Activated CD8-positive, alpha-beta memory T cell treated with anti-CD3 and anti-CD28 coated beads, Interleukin-2, amount 10 ng/mL, durations not matched to agents 7 days and 5 days (primary cell): ENCODE measurements at places on chromosomes 7 and 10. TPM values are rescaled to one million over a fixed set of nuclear protein-coding genes. Genes with fewer than 3 reads are reported as not detected.

GIMAP5 gene
- 41.0 TPM for total RNA-seq

SUN3 gene
- total RNA-seq: not detected

- no peak for DNase-seq
Measured at GRCh38 chr7:92205987-92206386, 27.0 kb upstream of the LRRD1 start.

TEX36 gene
- not detected for total RNA-seq

CDK14 gene
- 0.20 TPM for total RNA-seq

- DNase-seq: no peak
Measured at GRCh38 chr10:22438711-22439110, 93.4 kb downstream of the SPAG6 start.

NEBL gene
- 0.23 TPM for total RNA-seq

- no peak for DNase-seq
Measured at GRCh38 chr7:1748839-1749173, 78.7 kb downstream of the ELFN1 start.

DNA sequence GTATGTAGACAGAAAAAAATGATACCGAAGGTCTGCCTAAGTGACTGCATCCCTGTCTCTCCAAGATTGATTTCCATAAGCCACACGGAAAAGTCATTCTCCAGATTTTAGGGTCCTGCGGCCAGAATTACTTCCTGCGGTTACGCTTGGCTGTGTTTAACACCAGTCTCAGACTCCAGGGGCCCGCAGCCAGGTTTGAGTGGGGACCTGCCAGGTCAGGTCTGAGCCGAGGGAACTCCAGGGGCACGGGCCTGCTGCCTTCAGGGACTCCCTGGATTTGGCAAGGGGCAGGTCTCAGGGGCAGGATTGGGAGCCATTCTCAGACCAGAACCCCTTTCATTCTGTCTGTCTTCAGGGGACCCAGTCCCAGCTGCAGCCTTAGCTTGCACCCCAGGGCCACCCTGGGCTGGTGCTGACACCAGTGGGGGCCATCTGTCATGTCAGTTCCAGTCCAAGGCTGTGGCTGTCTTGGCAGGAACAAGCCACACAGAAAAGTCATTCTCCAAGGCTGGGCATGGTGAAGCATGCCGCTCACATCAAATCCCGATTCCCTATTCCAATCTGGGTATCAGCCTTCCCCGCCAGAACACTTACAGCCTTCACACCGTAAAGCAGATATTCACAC lies 39.0 kb downstream of the TMEM120A start:
- no peak for DNase-seq

- DNase-seq: no peak
Measured at GRCh38 chr7:116325517-116325916, 115.2 kb downstream of the TES start.

DNA sequence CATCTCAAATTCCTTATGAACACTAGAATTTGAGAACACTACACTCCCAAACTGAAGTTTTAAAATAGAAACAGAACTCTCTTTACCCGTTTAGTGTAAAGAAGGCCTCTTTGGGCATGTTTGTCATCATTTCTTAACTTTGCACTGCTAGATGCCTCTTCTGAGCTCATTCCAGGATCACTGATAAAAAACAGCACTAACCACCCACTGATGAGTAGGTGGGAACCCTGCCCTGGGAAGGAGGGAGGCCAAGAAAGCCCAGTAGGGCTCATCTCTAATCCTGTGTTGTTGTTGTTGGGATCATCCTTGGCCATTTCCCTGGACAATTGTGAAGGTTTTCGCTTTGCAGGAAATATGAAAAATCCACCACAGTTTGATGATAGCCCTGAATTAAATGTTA lies 68.2 kb downstream of the CUBN start:
- DNase-seq: no peak

DNA sequence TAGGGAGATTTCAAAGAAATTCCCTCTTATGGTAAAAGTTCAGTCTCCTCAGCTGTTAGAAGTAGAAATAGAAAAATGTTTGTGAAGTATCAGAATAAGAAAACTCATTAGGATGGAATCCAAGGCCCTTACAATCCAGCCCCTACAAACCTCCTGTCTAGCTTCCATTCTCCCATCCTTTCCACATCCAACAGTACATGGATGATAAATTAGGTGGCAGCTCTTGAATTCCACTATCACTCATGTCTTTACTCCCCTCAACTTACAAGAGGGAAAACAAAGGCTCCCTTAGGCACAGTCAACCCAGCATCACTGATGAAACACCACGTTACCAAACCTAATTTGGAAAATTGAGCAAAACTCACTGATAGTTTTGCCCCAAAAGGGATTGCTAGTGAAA lies 23.0 kb downstream of the FAM13C start:
- DNase-seq: no peak

DNA sequence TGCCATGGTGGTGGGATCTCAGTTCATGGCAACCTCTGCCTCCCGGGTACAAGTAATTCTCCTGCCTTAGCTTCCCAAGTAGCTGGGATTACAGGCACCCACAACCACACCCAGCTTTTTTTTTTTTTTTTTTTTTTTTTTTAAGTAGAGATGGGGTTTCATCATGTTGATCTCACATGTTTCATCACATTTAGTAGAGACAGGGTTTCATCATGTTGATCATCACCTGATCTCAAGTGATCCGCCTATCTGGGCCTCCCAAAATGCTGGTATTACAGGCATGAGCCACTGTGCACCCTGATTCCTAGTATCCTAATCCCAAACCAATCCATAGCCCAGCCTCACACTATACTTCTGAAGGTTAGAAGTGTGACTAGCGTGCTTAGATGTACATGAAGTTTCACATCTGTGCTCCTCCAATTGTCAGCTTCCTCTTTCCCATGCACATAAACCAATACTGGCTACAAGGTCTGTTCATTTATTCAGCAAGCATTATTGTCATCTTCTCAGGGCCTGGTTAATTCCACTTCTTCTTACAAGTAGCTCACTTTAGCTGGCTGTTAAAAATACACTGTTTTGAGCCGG lies 6.8 kb upstream of the NAT16 start:
- DNase-seq: no peak

- no peak for DNase-seq
Measured at GRCh38 chr10:110837418-110838171, 34.1 kb upstream of the PDCD4 start.

DNA sequence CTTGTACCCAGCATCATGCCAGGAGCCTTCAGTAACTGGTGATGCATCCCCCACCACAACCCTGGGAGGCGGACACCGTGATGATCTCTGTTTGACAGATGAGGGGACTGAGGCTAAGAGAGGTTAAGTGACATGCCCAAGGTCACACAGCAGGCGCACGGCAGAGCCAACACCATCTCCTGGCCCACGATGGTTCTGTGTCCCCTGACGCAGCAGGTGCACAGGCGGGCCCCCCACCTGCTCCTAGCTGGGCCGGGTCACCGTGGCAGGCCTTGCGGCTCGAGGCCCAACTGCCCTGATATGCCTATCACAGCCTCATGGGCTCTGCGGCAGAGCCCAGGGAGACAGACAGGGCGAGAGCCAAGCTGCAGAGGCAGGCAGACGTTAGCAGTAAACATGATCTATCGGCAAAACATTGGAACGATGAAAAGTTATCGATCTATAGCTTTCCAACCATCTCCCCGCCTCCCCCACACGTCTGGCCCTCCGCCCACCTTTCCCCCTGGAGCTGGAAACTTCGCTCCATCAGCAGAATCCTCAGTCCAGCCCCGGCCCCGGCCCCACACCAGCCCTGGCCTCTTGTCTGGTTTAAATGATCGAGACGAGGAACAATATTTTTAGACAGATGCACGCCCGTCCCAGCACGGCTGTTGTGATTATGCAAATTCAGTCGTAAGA lies 65.9 kb downstream of the ELFN1 start:
- no peak for DNase-seq

- DNase-seq: peak; percentile 78
Measured at GRCh38 chr7:92527300-92528187, 776 bp downstream of the PEX1 start.

DNA sequence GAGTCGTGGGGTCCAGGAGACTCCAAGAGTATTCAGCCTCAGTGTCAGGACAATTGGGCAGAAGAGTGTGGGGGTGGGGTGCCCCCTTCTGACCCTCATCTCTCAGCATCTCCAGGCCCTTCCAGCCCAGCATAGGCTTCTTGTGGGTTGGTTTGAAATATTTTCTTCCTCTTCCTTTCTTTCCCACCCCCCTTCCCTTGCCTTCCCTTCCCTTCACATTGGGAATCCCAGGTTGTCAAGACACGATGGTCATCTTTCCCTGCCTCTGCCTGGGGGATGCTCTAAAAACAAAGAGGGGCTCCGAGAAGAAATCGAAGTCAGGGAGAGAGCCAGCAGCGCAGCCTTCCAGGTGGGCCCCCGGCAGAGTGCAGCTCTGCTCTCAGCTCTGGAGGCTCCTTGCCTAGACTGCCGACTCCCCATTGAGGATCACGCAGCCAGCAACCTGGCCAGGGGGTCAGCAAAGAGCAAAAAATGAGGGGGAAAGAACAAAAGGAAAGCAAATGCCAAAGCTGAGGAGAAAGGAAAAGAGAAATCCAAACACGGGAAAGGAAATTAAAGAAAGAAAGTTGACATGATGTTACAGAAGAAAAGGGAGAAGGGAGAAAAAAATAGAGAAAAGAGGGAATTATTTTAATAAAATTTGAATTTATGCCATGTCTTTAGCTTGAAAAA lies 1.5 kb downstream of the PAX2 start:
- DNase-seq: no peak

GRK5 gene
- 23.2 TPM for total RNA-seq

LGI1 gene
- total RNA-seq: not detected

CRHR2 gene
- total RNA-seq: not detected

GRCh38 chr7:103093429-103093828 lies 18.5 kb downstream of the ARMC10 start:
- DNase-seq: no peak

DNA sequence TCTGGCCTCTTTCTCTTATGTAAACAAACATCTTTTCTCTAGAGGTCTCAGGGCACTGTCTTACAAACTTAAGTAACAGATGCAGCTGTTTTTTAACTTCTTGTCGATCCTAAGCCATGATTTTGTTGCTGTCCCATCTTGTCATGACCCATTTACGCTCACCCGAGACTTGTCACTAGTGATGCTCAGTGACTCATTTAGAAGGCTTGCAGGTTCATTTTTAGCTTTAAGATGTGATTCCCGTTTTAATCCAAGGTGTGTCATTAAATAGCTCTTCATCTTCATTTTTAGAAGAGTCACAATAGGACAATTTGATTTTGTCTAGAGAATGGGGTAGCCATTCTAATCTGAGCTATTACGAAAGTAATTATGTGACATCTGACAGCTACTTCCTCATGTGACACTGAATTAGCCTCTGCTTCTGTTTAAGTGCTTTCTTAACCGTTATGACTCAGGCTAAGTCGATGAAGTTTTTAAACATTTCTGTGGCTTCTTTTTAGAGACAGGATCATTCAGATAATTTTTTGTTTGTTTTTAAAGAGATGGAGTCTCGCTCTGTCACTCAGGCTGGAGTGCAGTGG lies 42.7 kb downstream of the SPDYE5 start:
- peak; percentile 12 for DNase-seq

TRIM50 gene
- total RNA-seq: not detected

DNA sequence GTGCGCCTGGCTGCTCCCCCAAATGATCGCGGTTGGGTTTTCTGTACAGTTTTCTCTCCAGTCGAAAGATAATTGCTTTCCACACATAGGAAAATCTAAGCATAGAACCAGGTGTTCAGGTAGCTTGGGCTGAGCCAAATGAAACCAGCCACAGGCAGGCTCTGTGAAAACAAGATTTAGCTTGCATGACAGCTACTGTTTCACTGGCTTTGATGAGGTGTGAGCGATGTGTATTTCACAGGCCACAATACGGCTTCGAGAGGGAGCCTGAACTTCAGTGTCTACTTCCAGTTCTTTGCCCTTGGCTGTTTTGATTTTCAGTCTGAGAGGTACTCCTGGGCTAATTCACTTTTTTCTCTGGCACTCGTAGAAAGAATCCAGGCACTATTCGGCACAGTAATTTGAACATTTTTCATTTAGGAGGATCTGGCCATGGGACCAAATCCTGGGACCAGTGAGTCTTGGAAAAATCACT lies 110.5 kb downstream of the JCAD start:
- no peak for DNase-seq

SLC18A3 gene
- total RNA-seq: not detected

- no peak for DNase-seq
Measured at GRCh38 chr7:71326595-71326994, 194.7 kb downstream of the GALNT17 start.

GFRA1 gene
- not detected for total RNA-seq

DNA sequence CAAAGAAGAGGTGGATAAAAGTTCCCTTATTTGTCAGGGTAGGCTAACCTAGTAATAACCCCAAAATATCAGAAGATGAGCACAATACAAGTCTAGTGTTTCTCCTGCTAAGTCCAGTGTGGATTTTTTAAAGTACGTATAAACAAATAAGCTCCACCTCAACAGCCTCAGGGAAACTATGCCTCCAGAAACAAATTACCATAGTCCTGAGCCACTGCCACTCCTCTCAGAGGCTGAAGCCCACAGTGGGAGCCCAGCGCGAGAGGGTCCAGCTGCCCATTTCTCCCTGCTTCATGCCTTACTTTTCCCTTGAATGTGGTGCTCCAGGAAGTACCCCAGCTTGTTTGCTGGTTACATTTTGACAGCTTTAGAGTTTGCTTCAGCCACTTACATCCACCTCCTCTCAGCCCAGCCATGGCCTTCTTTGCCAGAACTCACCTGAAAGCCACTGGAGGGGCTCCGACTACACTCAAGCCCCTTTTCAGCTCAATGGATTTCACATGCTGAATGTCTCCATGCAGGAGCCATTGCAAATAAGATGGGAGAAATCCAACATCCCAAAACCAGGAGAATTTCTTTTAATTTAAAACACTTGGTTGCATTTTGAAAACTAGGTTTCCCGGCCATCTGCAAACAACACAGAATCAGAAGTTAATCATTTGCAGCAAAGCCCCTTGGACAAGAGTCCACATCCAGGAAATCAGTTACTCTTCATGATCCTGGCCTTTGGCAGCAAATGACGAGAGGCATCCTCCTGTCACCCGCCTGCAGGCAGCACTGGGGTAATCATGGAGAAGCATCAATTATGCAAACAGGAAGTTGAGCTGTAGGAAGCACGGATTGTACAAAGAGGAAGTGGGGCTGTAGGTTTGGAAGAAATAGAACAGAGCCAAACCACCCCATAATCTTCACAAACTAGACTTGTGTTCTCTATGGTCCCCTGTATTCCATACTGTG lies 138.1 kb downstream of the HERPUD2 start:
- no peak for DNase-seq

ERVW-1 gene
- not detected for total RNA-seq

- no peak for DNase-seq
Measured at GRCh38 chr7:20574784-20575720, 40.4 kb upstream of the ABCB5 start.

SPDYE5 gene
- 0.15 TPM for total RNA-seq

CDHR3 gene
- total RNA-seq: 0.58 TPM

CCZ1 gene
- total RNA-seq: 93.0 TPM

CHRM2 gene
- not detected for total RNA-seq

PNLIPRP1 gene
- not detected for total RNA-seq
